NCI-H2107 (cell line): ENCODE measurements at places on chromosomes 2 and 18.

- no peak for DNase-seq
Observed at GRCh38 chr18:63263444-63263843, 56.1 kb downstream of the BCL2 start.

- no peak for DNase-seq
Observed at GRCh38 chr2:32357318-32358110, 691 bp downstream of the BIRC6 start.

DNA sequence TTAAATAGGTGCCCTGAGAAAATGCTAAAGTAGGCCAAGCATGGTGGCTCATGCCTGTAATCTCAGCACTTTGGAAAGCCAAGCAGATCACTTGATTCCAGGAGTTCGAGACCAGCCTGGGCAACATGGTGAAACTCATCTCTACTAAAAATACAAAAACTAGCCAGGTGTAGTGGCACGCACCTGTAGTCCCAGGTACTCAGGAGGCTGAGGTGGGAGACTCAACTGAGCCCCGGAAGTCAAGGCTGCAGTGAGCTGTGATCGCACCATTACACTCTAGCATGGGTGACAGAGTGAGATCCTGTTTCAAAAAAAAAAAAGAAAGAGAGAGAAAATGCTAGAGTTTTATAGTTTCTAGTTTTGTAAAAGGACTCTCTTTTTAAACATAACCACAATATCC, 12.0 kb downstream of the ANKRD44 start:
- DNase-seq: no peak

GRCh38 chr18:24995056-24995455, 356.9 kb downstream of the ZNF521 start:
- no peak for DNase-seq

DNA sequence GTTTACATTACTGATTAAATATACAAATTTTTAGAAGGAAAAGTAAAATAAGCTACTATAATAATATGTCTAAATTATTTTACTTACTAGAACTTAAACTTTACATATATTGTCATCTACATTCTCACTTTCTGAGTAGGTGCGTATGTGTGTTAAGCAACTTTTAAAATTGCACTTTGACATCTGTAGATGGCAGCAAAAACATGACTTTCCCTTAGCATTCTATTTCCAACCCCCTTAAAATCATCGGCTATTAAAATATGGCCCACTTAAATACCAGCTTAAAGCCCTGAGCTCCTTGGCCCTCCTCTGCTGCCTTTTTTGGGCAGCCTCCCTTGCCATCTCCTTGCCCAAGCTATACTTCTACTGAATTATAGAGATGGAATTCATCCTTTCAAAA, 78.0 kb downstream of the UPP2 start:
- DNase-seq: no peak
